T-helper 22 cell (primary cell): ENCODE measurements at places on chromosomes 5 and 9.

GRCh38 chr5:41785061-41785460 is 85.2 kb downstream of the OXCT1 start:
- DNase-seq, result no peak

DNA sequence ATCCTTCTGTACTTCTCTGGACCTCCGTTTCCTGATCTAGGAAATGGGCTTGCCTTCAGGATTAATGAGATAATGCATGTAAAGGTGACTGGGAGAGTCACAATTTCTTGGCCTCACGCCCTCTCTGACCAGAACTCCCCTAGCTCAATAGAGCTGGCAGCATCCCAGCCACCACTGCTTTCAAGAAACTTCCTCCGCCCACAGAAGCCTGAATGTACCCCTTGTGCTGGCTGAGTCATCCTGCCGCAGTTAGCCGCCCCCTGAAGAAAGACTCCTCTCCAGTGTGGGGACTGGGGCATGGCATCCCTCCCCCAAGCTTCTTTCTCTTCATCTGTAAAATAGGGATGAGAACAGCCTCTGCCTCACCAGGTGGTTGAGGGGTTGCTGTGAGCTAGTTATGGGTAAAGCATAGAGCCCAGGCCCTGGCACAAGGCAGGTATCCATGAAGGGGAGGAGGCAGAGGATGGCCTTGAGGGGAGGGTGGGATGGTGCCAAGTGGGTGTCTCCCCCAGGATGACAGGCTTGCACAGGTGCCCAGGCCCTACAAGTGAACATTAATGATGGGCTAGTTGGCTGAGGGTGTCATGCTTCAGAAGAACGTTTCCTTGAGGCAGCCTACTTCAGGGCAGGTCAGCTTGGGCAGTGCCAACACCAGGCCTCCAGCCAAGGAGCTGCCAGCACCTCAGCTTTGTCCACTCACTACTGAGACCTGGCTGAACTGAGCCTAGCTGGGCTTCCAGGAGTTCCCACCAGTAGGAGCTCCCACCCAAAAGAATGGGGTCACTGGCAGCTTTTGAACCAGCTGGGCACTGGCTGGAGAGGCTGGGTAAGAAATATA is 3.4 kb downstream of the PDLIM4 start:
- DNase-seq, result no peak

GRCh38 chr9:36101916-36102741 is 34.4 kb upstream of the GLIPR2 start:
- DNase-seq, result no peak

DNA sequence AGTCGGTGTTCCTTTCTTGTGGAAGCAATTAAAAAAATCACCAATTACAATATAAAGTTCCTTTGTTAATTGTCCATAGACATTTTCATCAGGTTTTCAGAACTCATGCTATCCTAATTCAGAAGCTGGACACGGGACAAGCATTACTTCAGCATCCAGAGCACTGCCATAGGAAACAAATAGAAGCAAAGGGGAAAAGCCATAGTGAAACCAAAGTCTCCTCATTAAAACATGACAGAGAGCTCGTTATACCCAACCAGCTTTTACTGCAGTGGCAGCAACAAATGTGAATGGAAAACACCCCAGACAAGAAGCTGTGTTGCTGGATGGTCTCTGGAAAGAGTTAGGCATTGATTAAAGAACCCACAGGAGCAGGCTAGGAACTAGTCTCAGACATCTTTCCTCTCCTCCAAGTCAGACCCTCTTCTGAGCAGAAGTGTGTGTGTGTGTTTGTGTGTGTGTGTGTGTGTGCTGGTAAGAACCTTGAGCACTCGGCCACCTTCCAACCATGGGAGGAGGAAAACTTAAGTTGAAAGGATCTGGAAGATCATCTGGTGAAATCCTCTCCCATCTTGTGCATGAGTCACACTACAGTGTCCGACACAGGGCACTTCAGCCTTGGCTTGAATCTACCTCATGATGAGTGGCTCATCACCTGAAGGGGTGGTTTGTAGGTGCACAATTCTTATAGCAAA is 162.6 kb upstream of the ADAMTS16 start:
- DNase-seq, result no peak

- no peak for DNase-seq
Observed at GRCh38 chr5:81081461-81081835, 121.3 kb downstream of the RASGRF2 start.

GRCh38 chr9:36136272-36136893 is at the start of gene GLIPR2:
GLIPR2 (plus strand) TSS chr9:36136733; CDS start chr9:36136779, 46 bp downstream.
- DNase-seq, result peak; percentile 68

- DNase-seq, result no peak
Observed at GRCh38 chr5:80874162-80874561, 86.0 kb upstream of the RASGRF2 start.

DNA sequence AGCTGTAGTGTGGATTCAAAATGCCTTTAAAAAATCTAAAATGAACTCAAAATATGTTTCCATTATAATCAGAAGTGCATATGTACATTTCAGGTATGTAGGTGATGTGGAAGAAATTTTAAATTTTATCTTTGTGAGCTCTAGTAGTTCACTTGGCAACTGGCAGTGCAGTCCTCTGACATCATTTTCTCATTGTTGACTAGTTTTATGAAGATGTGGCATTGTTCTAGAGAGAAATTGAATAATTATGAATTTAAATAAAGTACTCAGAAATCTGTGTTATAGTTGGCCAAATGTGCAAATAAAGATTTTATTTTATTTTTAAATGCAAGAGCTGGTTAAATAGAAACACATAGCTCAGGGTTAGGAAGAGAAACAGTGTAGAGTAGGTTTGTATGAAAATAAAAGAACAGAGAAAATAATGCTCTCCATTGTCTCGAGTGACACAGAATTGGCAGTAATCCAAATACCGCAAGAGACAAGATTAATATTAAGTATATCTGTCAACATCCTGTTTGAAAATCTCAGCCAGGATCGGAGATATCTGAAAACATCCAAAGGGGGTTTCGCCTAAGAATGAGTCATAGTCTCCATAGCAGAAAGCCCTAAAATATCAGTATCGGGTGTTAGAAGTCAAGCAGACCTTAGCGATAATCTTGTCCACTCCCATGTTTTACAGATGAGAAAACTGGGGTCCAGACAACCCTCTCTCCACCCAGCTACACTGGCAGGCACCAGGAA is 189.4 kb downstream of the CCDC192 start:
- no peak for DNase-seq

GRCh38 chr9:124392871-124393460 is 22.3 kb downstream of the PSMB7 start:
- no peak for DNase-seq

GRCh38 chr5:61802456-61802855 is 470.4 kb downstream of the ZSWIM6 start:
- DNase-seq, result no peak

GRCh38 chr5:40321514-40321913 is 358.2 kb upstream of the PTGER4 start:
- DNase-seq, result no peak

DNA sequence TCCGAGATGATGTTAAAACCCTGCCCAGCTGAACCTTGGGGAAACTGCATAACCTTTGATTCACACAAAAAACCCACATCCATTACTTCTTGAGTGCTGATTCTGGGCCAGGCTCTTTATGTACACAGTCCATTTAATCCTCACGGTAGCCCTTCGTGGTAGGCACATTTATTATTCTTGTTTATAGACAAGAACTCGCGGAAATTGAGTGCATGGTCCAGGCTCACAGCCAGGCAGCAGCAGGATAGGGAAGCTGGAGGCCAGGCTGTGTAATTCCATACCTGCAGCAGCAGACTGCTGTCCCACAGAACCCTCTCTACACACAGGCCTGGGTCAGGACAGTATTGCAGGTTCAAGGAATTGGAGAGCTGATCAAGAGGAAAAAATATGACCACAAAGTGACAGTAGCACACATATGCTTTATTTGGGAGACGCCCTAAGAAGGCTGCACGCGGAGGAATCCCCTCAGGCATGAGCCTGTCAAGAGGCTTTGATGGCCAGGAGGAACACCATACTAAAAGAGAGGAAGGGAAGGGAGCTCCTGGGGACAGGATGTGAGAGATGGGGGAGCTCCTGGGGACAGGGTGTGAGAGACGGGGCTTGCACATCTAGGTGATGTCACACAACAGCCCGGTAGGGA is 28.4 kb upstream of the FAM120A start:
- DNase-seq, result no peak
